Hematopoietic multipotent progenitor cell treated with erythropoietin and hydrocortisone succinate and interleukin-3 and kit ligand, for 6 days (in vitro differentiated cells): ENCODE measurements at places on chromosomes 11 and 22.

DNA sequence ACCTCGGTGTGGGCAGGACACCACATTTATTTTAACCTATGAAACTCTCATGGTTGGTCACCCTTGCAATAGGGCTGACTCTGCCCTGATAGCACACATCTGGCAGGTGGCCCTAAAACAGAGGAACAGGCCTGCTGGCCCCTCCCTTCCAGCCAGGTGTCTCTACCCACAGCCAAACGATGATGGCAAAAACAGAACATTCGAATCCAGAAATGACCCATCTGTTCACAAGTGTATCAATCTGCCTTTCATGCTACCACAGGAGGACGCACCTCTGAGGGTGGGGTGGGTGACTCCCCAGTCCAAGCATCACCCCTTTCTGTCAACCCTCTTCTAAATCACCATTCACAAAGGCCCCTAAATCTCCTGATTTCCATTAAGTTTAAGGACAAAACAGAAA is 118.1 kb downstream of the ETS1 start:
- no peak for DNase-seq

- DNase-seq = peak; percentile 65
Observed at GRCh38 chr11:11265994-11266606, 87.0 kb downstream of the CSNK2A3 start.

DNA sequence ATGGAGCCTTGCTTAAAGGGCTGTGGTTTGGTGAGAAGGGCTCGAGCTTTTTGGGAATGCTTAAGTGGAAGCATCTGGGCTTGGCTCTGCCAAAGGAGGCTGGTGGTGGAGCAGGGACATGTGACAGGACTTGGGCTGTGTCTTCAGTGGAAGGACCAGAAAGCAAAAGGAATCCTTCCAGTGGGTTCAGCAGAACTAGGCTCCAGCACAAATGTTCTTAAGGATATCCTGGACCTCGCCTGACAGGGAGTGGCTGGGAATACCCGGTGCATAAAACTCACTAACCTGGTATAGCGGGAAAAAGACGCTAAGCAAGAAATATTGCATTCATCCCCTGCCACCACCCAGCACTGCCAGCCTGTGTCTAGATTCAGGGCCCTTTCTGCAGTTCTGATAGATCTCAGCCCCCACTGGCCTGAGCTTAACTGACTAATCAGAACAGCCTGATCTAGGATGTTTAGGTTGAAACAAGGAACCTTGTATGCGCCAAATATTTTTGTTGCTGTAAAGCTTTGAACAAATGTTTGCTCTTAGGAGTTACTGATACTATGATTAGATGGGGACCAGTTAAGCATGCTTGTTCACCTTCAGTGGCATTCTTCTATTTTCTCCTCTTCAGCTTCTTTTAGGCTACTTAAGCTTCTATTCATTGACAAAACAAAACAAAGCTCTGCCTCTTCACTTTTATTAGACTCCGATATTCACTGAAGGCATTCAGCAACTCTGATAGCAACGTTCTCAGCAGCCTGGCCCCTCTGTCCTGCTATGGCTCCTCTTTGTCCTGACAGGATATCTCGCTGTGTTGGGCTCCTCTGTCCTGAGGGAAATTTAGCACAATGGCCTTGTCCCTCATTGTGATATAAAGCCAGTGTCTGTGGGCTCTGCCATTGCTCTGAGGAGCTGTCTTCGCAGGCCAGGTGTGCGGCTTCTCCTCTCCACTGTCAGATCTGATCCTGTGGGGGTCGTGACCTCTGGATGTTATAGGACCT is 25.0 kb downstream of the PPFIBP2 start:
- DNase-seq = no peak

- DNase-seq = no peak
Observed at GRCh38 chr11:64598106-64598796, 7.2 kb downstream of the SLC22A12 start.

GRCh38 chr11:1112351-1113191 is 37.9 kb downstream of the MUC2 start:
- no peak for DNase-seq

DNA sequence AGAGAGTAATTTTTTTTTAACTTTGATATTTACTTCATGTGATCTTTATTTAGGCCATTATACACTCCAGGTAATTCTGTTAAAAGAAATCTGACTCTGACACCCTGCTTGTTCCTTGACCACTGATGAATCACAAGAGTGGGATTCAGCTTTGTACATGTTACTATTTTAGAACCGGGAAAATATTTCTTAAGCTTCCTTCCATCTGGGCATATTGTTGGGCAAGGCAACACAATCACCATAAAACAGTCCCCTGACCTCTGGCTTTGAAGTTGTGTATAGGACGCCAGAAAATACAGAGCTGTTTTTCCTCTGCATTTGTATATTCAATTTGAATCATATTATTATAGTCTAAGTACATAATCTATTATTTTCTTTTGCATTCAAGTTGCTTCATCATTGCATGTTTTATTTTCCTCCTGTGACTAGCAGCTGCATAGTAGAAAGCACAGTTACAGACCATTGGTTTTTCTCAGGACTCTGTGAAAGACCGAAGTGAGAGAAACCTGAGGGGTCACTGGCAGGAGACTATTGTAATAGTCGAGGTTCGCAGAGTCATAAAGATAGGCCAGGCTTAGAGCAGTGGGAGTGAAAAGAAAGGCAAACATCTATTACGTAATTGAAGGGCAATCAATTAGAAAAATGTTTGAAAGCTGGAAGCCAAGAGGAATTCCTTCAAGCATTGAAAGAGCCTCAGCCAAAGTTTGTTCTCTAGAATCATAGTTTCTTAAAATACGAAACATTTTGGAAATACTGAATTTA is 51.8 kb upstream of the SLC36A4 start:
- DNase-seq = no peak

GRCh38 chr11:8038393-8038792 is 42.6 kb upstream of the TUB start:
- DNase-seq = no peak

- DNase-seq = no peak
Observed at GRCh38 chr11:72423840-72424239, 10.5 kb downstream of the CLPB start.

DNA sequence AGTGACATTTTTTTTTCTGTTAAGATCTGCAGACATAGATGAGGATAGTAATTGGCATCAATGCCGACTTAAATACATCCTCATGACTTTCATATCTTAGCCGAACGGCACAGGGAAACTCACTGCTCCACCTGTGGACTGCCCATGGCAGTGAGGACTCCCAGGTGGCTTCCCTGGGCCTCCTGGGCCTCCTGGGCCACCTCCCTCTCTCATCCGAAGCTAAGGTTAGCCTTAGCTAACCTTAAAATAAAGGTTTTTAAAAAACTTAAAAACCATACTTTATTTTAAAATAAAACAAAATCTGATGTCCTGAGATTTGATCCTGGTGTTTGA is 38.1 kb upstream of the TSKU start:
- no peak for DNase-seq

- DNase-seq = no peak
Observed at GRCh38 chr11:59770869-59771268, 15.7 kb downstream of the STX3 start.

- DNase-seq = peak; percentile 3
Observed at GRCh38 chr22:33747576-33748180, 172.6 kb downstream of the LARGE1 start.

DNA sequence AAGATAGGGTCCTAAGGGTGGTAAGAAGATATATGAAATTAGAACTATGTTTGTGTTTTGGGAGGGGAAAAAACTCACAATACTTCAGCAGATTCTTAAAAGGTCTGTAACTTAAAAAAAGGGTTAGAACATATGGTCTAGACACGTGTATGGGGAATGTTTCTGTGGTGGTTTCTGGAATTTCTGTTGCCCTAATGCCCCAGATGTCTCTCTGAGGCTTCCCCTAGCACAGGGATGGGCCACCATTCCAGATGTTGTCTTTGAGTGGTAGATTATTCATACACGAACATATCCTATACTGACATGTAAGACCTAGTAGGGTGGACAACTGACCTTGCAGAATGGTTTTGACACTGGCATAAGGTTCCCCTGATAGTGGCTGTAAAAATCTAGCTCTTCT is 26.2 kb downstream of the EHF start:
- DNase-seq = no peak

- no peak for DNase-seq
Observed at GRCh38 chr11:26662916-26663315, 58.9 kb downstream of the SLC5A12 start.

DNA sequence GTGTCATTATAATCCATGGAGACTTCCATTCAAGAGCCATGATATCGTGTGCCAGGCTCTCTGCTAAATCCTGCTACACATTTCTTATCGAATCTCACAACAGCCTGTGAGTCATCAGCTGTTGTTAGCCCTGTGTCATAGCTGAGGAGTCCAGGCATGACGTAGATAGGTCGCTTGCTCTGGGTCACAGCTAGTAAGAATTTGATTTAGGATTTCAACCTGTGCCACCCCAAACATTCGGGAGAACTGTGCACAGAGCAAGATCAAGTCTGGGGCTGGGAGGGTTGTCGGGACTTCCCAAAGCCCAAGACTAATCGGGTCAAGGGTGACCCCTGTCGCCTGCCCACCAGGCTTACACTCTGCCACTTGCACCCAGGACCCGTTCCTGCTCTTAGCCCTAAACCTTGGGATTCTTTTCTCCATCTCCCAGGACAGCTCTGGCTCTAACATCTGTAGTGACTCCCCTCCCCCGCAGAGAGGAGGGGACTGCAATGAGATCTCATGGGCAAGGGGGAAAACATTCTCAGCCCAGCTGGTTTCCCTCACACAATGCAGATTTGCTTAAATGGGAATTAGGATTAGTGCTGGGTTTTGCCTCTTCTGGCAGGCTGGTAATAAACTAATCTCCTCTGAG is 34.3 kb downstream of the TSPAN18 start:
- DNase-seq = peak; percentile 81

DNA sequence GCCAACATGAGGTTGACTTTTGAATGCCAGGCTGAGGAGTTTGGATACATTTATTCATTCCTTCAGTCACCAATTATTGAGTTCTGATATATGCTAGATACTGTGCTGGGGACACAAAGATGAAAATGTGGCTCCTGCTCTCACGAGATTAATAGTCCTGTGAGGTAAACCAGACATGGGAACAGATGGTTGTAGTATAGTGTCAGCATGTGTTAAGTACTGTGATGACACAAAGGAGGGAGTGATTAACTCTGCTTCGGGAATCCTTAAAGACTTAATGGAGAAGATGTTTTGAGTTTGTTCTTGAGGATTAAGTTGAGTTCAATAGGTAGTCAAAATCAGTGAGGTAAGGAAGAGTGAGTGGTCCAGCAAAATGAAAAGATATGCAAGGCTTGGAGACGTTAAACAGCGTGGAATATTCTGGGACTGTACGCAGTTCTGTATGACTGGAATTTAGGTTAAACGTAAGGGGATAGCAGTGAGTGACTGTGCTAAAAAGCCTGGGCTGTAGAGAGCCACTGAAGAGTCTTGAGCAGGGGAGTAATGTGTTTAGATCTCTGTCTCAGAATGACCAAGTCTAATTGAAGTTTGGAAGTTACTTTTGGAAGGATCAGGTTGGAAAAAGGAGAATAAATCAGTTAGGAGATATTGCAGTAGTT is 11.8 kb downstream of the RNF121 start:
- no peak for DNase-seq

DNA sequence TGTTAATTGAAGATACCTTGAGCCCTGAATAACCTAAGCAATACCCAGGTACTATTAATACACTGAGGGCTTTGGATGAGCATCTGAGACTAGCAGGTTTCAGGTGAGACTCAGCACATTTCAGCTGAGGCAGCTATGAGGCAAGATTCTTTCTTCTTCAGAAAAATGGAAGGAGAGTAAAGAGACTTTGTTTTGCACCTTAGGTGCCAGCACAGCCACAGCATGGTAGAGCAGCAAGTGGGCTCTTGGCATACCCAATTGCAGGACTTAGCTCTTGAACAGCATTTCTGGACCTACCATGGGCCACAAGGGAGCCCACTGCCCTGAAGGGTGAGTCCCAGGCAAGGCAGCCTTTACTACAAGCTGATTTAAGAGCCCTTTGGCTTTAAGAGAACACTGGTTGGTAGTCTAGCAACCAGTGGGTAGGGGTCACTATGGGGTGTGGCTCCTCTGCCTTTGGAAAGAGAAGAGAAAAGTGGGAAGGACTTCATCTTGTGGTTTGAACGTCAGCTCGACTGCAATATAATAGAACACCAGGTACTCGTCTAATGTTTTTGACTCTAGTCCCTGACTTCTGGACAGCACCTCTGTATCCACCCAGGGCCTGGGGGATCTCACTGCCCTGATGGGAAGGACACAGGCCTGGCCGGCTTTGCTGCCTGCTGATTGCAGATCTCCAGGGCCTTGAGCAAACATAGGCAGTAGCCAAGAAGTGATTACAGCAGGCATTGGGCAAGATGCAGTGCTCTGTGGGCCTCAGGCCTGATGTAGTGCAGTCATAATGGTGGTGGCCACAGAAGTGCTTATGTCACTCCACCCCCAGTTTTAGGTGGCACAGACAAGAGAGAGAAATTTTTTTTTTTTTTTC is 73.3 kb downstream of the GLYATL1 start:
- DNase-seq = no peak

GRCh38 chr22:38317122-38317994 is at the start of gene CSNK1E:
Gene CSNK1E (minus strand): TSS chr22:38317433. CDS start chr22:38314157, 3,276 bp downstream.
- DNase-seq = peak; percentile 76

DNA sequence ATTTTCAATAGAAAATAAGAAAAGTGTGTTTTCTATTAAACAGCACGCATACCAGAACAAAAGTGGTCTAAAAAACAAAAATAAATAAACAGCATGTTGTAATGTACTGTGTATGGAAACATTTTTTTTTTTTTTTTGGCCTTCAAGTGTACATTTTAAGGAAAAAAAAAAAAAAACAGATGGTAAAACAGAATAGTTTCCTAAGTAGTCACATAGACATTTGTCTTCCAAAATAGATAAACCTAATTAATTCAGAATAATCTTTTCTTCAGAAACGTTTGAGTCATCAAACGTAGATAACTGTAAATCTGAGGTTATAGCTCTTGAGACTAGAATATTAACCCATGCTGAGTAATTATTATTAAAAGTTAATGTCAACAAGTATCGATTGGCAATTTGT is 396 bp upstream of the CFAP300 start:
- no peak for DNase-seq

- DNase-seq = peak; percentile 10
Observed at GRCh38 chr11:74615311-74615710, 22.9 kb downstream of the POLD3 start.

DNA sequence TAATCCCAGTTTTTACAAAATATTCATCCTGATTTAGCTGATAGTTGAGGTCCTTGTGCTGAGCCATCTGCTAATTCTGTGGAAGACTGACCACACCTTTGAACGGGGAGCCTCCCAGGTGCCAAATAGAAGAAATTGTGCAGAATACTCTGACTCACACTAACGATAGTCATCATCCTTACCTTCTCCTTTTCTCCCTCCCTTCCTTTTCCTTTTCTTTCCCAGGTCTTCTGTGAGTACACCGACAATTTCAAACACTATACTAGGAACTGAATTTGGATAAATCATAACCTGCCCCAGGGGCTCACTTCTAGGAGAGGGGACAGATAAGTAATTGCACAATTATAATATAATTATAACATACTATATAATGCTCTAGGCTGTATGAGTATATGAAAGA is 73.1 kb upstream of the CTSC start:
- no peak for DNase-seq
